ENCODE measurements at places on chromosomes 16 and 17.

DNA sequence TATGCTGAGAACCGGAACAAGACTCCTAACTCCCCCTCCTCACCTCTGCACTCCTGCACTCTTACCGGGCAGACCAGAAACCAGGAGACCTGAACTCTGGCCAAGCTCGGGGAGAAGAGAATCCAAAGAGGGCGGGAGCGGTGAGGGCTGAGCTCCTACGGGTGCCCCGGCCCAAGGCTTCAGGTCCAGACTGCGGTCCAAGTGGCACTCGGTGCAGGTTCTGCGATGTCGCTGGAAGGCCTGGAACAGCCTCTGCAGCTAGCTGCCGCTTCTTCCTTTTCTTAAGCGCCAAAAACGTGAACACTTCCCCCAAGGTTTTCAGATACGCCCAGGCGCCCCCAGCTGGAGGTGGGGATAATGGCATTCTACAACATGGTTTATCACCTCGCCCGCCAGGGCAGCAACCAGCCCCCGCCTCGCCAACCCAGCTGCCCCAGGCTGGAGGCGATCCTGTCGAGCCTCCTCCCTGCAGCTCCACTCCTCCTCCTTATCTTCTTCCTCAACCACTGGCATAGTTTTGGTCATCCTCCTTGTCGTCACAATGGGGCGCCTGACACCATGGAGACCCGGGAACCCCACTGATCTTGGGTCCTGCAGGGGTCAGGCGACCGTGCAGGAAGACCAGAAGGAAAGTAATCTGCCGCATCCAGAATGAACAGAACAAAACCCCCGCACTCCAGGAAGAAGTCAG lies 1735.9 kb downstream of the TP53TG3F start:
- DNase-seq: no peak

DNA sequence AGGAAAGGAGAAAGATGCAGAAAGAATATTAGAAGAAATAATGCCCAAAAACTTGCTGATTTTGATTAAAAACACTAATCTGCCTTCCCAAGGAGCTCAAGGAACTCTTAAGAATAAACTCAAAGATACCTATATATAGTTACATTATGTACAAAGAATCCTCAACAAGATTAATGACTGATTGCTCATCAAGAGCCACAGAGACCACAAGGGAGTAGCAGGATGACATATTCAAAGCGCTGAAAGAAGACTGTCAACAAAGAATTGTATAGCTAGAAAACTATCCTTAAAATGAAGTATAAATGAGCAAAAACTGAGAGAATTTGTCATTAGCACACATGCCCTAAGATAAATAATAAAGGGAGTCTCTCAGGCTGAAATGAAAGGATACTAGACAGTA lies 6.2 kb downstream of the LPCAT2 start:
- DNase-seq: no peak

DNA sequence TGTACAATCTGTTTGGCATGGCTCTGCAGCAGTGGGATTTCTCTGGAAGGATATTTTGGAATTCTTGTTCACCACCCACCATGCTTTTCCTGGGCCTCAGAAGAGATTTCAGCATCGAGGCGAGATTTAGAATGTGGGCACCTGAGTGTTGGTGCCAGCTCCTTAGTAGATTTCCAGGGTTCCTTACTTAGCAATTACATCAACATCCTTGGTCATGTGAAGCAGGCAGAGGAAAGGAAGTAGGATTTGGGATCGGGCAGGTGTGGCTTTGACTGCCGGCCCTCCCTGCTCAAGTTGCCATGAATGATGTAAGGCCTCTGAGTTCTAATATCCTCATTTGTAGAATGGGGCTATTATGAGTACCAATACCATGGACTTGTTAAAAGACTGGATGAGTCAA lies 13.1 kb upstream of the RBFOX1 start:
- no peak for DNase-seq

DNA sequence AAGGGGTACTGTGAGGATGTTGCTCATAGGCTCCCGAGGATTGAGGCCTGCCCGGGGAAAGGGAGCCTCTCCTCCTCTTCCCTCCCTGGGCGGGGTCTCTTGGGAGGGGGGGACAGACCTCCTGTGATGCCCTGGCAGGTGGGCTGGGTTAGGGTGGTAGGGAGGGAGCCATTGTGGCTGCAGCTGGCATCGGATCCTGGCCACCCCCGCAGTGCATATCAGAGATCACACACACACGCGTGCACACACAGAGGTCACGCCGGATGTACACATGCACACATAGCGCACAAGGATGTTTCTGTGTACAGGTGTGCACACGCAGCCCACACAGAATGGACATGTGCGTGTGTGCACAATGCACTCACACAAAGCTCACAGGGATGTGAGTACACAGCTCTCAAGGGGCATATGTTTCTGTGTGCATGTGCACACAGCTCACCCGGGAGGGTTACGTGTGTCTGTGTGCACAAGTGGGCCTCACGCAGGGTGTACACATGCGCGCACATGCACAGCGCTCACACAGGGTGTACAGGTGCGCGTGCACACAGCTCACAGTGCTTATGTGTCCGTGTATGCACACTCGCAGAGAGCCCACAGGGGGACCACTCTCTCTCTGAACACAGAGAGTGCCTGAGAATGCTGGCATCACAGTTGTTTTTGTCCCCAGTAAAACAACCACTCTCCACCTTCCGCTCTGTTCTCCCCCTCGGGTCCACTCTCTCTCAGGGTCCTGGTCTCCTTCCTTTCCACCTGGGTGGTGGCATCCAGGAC lies 2.4 kb downstream of the GJD3 start:
- no peak for DNase-seq

DNA sequence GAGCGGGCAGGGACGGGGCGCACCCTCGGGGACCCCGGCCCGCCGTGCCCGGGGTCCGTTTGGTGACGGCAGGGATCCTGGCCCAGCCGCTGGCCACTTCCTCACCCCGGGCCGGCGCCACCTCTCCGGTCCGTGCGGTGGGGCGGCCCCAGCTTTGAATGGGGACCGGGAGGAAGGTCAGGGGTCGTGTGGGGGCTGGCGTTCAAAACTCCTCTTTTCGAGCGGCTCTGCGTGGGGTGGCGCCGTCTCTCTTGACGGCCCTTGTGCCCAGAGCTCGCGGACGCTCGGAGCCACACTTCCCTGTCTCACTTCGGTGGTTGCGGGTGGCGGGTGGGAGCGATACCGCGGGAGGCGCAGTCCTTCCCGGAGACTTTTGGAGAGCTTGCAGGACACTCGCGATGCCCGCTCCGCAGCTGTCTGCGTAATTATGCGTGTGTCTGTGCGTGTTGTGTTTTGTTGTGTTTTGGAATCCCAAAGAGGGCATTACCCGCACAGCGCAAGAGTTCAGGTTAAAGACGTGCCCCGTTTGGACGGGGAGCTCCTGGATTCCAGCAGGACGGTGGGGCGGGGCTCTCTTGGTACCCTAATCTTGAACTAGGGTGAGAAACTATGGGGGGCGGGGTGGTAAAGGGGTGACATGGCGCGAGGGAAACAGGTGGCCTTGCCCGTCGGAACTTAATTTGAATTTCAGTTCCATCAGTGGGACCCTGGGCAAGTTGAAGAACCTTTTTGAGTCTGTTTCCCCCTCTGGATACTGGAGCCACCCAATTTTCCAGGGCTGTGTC lies 637 bp downstream of the PLCG2 start:
- DNase-seq: no peak

- no peak for DNase-seq
These were observed 12.5 kb upstream of the ERCC4 start for GRCh38 chr16:13907431-13907830.

DNA sequence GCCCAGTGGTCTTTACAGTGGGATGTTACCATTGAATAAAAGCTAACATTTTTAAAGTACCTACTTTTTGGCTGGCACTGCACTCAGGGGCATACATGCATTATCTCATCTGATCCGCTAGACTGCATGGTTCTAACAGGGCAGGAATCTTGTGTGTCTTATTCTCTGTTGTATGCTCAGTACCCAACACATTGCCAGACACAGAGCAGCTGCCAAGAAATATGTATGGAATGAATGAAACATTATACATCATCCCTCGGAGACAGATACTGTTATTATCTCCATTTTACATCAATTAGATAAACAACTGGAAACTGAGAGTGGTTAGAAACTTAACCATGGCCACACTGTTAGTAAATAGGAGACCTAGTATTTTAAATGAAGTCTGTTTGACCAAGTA lies 74.1 kb upstream of the CDH11 start:
- DNase-seq: no peak

GRCh38 chr17:49585422-49586027 lies 9.9 kb downstream of the NXPH3 start:
- DNase-seq: no peak

DNA sequence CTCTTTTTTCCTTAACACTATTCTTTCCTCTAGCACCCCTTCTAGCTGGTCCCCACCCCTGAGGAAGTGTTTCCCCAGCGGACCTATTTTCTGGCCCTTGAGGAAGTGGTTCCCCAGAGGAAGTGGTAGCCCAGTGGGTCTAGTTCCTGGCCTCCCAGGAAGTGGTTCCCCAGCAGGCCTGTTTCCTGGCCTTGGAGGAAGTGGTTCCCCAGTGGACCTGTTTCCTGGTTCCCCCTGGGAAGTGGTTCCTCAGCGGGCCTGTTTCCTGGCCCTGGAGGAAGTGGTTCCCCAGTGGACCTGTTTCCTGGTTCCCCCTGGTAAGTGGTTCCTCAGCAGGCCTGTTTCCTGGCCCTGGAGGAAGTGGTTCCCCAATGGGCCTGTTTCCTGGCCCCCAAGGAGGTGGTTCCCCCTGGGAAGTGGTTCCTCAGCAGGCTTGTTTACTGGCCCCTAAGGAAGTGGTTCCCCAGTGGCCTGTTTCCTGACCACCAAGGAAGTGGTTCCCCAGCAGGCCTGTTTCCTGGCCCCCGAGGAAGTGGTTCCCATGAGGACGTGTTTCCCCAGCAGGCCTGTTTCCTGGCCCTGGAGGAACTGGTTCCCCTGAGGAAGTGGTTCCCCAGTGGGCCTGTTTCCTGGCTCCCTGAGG lies 58.3 kb downstream of the NTN1 start:
- DNase-seq: no peak

DNA sequence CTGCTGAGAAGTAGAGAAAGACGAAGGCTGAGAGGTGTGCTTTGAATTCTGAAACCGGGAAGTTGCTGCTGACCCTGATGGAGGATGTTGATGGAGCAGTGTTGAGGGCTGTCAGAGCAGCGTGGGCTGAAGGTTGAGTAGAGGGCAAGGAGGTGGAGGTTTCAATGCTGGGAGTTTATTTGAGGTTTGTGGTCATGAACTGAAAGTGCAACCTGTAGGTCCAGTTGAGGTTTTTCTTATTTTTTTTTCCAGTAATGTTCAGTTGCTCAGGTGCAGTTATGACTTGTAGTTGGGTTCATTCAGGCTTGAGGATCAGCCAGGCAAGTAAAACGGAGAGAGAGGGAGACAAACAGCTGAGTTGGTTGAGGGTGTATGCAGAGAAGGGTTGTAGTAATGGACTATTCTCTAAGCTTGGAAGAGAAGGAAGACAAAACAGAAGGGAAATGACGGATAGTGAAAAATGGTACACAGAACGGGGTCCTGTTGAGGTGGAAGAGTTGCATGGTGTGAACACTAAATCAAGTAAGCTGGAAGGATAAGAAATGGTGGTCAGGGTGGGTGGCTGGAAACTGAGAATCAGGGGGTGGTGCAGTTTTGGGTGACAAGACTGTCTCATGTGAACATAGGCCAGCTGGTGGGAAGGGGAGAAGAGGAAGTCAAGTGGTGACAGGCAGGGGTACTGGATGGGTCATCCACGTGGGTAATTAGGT lies 8.7 kb upstream of the UBE2G1 start:
- DNase-seq: no peak

GRCh38 chr16:79599256-79599836 lies 1.2 kb downstream of the MAF start:
- no peak for DNase-seq
